Central memory CD8-positive, alpha-beta T cell (primary cell): ENCODE measurements at places on chromosomes 16 and 17.

DNA sequence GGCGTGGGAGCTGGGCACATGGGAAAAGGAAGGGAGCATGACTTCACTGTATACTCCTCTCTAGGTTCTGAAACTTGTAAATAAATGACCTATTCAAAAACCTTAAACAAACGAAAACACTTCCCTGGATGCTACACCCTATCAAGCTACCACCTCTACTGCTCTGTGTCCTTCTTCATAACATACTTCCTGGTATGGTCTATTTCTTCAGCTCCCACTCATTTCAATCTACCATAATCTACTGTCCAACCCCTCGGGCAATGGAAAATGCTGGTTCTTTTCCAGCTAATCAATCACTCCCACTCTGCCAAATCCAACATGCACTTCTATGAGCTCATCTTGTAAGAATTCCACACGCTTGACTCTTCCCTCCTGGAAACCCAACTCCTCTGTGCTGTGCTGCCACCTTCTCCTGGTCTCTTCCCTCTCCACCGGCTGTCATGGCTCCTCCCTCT lies 42.4 kb downstream of the AMFR start:
- no peak for DNase-seq

DNA sequence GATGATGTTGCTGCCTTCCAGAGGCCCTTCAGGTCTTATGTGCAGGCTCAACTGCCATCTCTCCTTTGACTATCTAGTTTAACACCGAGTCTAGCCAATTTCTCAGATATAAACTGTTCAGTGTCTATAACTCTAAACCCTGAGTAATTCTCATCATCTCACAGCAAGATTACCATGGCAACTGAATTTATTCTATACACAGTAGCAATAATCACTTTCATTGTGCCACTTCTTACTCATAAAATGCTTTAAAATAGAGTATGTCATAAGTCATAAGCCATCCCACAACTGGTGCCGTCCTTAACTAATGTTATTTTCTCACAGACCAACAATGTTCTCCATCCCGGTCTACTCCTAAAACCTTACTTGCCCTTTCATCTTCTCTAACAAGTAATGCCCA lies 45.0 kb downstream of the SYNRG start:
- no peak for DNase-seq

- DNase-seq: no peak
These were observed 28.0 kb upstream of the ADCY7 start for GRCh38 chr16:50238314-50238713.

DNA sequence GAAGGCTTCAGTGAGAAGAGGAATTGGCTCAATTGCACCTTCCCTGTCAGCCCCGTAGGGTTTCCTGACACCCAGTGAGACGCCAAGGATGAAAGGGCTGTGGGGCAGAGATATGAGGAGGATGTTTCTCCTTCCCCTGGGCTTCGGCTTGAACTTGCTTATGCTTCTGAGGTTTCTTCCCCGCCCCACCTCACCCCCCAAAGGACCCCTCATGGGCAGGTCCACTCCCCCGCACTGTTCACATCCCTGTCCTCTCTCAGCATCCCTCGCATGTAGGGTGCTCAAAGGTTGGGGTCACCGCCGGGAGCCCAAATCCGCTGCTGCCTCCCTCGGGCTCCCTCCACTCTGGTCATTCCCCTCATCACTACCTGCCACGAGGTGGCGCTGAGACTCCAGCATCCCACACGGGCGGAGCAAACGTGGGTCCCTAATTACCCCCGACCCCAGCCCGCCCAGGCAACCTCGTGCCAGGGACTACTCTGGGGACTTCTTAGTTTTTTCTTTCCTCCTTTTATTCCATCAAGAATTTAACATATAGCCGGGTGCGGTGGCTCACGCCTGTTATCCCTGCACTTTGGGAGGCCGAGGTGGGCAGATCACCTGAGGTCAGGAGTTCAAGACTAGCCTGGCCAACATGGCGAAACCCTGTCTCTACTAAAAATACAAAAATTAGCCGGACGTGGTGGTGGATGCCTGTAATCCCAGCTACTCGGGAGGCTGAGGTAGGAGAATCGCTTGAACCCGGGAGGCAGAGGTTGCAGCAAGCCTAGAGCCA lies 3.3 kb upstream of the TRARG1 start:
- peak; percentile 64 for DNase-seq

DNA sequence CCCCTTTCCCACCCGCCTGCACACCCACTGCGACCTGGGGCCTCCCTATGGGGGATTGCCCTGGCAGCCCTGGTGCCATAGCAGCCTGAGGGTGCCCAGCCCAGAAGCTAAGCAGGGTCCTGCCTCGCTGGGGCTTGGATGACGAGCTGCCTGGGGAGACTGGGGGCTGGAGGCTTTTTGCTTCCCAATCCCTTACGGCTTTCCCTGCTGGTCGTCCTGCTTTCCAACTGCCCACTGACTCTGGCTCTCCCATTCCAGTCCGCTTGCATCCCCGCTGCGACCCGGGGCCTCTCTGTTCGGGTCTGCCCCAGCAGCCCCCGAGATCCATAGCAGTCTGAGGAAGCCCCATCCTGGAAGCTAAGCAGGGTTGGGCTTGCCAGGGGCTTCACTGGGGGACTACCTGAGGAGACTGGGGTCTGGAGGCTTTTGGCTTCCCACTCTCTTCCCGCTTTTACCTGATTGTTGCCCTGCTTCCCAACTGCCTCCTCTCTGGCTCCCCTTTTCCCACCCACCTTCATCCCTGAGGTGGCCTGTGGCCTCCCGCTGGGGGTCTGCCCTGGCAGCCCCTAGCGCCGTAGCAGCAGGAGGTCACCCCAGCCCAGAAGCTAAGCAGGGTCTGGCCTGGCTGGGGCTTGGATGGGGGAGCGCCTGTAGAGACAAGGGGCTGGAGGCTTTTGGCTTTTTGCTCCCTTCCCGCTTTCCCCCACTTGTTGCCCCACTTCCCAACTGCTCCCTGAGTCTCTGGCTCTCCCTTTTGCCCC lies 2292.8 kb downstream of the TP53TG3F start:
- no peak for DNase-seq
